Stimulated activated CD4-positive, alpha-beta T cell treated with anti-CD3 and anti-CD28 coated beads, Interleukin-4, amount 100 ng/mL, for 1 hour (primary cell): ENCODE measurements at places on chromosomes 3 and 15.

DNA sequence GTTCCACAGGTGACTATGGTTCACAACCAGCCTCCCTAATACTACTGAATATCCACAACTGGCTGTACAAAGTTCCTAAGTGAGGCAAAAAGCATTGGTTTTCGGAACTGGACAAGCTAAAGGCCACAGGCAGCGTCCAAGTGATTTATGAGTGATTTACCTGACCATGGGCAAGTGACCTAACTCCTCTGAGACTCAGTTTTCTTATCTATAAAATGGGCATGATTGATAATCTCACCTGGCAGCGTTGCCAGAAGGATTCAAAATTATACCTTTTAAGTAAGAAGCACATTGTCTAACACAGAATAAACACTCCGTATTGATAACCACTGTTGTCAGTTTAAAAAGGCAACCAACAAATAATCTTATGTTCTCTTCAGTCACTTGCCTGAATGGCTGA, 29.8 kb downstream of the ADAMTS9 start:
- no peak for DNase-seq

GRCh38 chr15:38605744-38606143, 41.1 kb upstream of the RASGRP1 start:
- DNase-seq, result no peak

DNA sequence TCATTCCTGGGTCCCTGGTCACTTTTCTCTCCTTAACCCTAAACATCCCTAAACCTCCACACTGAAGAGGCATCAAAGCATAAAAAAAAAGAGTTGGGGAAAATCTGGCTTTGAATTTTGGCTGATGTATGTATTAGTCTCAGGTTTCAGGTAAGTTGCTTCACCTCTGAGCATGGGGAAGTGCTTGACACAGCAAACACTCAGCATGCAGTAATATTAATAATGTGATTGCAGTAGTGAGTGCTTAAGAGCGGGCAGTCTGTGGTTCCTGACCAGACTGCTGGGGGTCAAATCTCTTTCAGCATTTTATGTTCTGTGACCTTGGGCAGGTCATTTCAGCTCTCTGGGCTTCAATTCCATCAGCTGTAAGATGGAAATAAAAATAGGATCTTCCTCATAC, 467.9 kb downstream of the SOX2 start:
- no peak for DNase-seq

DNA sequence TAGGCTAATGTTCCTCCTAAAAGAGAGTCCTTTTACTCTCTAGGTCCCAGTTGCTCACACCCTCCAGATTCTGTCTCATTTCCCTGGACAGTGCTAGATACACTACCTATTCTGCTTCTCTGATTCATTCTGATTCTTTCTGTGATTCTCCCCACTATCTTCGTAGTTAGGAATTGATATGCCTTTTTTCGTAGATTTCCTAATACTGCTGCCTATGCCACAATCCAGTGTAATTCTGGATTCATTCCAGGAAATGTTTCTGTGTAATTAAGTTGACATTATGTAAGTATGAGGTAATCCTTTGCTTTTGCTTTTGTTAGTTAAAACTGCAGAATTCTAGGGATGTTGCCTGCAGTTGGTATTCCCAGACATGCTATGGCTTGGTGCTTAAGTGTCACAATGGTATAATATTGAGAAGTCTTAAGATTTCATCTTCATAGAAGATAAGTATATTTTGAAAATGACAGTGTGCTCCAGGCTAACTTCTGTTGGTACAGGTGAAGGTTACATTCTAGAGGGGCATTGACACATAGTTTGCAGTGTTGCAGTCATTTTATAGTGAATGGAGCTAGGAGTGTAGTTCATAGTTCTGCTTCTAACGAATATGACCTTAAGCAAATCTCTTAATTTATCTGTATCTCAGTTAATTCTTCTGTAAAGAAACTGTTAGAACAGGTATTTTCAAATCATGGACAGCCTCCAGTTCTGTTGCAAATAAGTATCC, 54.3 kb downstream of the RIOX2 start:
- no peak for DNase-seq

DNA sequence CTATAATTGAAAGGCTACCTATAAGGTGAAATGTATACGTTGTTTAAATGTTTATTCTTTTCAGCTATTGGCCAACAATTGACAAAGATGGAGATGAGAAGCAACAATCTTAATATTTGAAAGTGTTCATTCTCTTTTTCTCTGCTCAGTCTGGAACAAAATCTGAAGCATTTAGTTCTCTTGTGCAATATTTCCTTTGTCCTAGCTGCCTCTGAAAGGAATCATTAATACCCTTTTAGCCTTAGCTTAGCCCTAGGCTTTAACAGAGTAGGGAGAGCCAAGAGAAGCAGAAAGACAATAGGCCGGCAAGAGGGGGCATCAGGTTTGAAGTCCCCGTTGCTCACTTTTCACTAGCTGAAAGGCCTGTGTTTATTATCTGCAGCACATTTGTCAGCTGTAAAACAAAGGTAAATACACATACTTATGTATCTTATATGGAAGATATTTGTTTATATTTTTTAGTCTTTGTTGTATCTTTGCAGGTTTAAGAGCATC, 422.5 kb upstream of the SEMA6D start:
- no peak for DNase-seq

- DNase-seq, result no peak
Observed at GRCh38 chr3:153640689-153641665, 479.0 kb downstream of the RAP2B start.

DNA sequence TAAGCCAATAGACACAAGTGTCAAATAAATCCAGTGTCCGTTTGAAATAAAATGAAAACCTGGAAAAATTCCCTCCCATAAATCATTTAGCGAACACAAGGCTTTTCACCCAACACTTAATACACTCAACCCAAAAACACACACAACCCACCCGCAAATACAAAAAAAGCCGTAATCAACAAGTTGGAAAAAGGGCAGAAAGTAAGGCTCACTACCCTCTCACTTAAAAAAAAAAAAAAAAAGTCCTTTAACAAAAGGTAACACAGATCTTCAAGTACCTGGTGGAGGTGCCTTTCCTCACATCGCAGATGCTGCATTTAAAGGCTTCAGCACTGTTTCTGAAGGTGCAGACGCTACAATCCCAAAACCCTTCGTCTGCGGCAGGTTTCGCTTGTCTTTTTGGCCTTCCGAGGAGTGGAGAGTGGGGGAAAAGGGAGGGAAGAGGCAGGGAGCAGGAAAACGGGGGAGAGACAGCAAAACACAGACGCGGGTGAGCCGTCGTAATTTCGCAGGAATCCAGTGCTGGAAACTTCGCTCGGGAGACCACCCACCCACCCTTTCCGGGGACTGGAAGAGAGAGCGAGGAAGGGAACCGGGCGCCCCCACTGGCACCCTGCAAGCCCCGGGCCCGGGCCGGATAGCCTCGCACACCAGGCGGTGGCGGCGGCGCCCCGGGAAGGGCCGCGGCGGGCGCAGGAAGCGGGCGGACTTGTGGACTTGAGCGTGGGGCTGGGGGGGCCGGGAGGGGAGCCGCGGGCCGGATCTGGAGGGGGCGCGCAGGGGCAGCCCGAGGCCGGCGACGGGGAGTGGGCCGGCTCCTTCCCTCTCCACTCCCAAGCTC, 401.8 kb downstream of the SHQ1 start:
- DNase-seq, result no peak

DNA sequence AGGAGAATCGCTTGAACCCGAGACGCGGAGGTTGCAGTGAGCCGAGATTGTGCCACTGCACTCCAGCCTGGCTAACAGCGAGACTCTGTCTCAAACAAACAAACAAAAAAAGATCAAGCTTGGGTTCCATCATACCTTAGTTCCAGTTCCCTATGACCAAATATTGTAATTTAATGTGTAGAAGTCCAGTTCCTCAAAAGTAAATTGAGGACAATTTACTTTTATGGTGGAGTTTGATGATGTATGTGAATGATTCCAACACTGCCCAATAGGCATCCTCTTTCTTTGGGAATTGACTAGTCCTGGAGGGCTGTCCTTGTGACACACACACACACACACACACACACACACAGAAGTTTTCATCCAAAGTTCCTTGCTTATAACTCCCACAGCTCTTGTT, 2.8 kb upstream of the PKM start:
- DNase-seq, result no peak

DNA sequence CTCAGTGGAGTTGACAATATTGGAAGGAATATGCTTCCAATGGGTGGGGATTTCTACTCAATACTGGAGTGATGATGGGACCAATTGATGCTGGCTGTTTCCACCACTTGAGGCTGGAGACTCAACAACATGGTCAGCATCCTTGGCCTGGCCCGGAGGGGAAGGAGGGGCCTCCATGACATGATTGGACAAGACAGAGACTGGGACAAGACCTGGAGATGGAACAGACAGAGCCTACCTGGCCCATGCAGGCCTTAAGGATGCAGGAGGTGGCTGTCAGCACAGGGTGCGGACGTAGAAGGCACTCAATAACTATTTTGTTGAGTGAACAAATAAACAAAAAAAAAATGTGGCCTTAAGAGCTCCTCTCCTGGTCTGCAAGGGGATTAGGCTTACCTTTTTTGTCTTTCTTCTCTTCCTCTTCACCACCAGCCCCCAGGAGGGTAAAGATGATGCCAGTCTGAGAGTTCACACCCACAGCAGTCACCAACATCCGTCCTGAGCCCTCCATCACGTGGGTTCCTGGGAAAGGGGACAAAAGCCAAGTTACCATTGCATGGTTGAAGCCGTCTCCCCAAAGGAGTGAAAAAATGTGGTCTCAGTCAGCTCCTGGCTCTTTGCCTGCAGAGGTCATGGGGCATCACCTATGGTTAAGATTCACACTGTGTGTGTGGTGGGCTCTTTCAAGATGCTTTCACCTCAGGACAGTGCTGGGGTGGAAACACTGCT, 67.1 kb upstream of the SEC13 start:
- DNase-seq, result no peak

- peak; percentile 74 for DNase-seq
Observed at GRCh38 chr15:74635228-74635627, 19.6 kb downstream of the CLK3 start.

DNA sequence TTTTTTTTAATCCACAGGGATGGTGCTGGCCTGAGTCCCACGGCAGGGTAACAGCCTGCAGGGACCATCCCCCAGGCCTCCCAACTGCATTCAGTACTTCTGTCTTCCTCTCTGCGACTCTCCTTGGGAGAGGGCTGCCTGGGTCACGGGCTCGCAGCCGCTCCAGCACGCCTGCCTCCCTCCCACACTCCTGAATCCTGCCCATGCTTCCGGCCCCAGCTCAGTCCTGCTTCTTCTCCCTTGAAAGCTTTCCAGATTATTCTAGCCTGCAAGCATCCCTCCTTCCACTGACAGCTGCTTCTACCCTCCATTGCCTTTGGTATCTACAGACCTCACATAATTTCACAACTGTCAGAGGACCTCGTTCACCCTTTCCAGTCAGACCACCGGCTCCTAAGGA, 32.4 kb downstream of the MEGF11 start:
- no peak for DNase-seq

DNA sequence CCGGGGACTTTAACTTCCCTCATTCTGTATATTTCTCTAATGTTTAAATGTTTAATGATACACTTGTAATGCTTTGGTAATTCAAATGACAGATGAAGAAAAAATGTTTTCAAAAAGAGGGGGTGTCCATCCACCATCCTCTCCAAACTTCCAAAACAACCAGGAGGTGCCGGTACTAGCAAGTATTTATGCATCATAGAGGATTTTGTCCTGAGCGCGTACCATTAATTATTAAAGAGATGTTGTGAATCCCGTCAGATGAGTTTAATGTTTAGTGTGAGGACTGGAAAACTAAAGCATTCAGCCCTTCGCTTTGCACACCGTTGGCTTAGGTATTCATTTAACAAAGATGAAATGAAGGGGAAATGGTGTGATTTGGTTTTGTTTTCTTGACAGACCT, 1.3 kb downstream of the SLC28A1 start:
- no peak for DNase-seq

- DNase-seq, result no peak
Observed at GRCh38 chr3:132432639-132433038, 15.3 kb downstream of the DNAJC13 start.

- DNase-seq, result peak; percentile 3
Observed at GRCh38 chr15:39774688-39775267, 7.9 kb downstream of the FSIP1 start.

GRCh38 chr3:124818398-124819091, 68.6 kb downstream of the ITGB5 start:
- DNase-seq, result no peak

GRCh38 chr3:89061259-89061658, 46.2 kb upstream of the EPHA3 start:
- DNase-seq, result no peak

- DNase-seq, result peak; percentile 52
Observed at GRCh38 chr3:73502609-73503583, 121.8 kb downstream of the PDZRN3 start.

- peak; percentile 61 for DNase-seq
Observed at GRCh38 chr3:186909078-186909853, 21.1 kb upstream of the ST6GAL1 start.
